Glomerular endothelial cell (primary cell): ENCODE measurements at places on chromosomes 5 and 9. TPM values are rescaled to one million over a fixed set of nuclear protein-coding genes. Genes with fewer than 3 reads are reported as not detected.

MPDZ gene
- 40.9 and 50.1 TPM in 2 replicates for total RNA-seq

ADRA1B gene
- 0.39 and 1.3 TPM in 2 replicates for total RNA-seq

SGCD gene
- 0.05 TPM in 1 of 2 replicates, not detected in the other for total RNA-seq

LYRM7 gene
- 4.0 and 4.3 TPM in 2 replicates for total RNA-seq

ACSL6 gene
- not detected in 2 replicates for total RNA-seq

CATSPER3 gene
- not detected in 2 replicates for total RNA-seq

C9 gene
- total RNA-seq: 0.12 and 0.44 TPM in 2 replicates

SPINK6 gene
- not detected in 2 replicates for total RNA-seq

LTC4S gene
- not detected in 2 replicates for total RNA-seq

BTNL3 gene
- not detected in 2 replicates for total RNA-seq

CHSY3 gene
- total RNA-seq: 2.4 and 7.7 TPM in 2 replicates
